Heart right ventricle (tissue), 16 donors: ENCODE measurements at places on chromosomes 4 and X. TPM values are rescaled to one million over a fixed set of nuclear protein-coding genes. Genes with fewer than 3 reads are reported as not detected.

DNA sequence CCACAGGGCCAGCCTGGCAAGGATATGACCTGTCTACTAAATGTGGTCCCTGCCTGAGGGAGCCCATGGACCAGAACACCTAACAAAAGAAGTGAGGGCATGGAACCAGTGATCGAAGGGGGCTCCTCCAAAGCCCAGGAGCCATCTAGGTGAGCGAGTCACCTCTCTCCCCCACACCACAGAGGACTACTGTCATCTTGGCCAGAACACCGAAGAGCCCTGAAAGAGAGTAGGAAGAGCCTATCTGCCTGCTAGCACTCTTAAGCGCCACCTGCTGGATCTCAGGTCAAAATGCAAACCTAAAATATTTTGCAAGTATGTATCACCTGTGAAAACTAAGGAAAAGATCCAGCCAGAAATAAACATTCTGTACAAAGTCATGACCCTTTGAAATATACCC lies 137.9 kb upstream of the ZXDB start:
- DNase-seq: no peak
- H3K4me1 ChIP-seq: no peaks in the 10 kb centered on the region
- H3K27me3 ChIP-seq: no peaks in the 10 kb centered on the region
- no peak overlapping the region for H3K4me3 ChIP-seq

GRCh38 chr4:76087007-76087769 lies 12.7 kb downstream of the ART3 start:
- no peaks in the 10 kb centered on the region for H3K27me3 ChIP-seq
- peak overlapping the region; percentile 38 for H3K4me3 ChIP-seq
- no peak overlapping the region for H3K27ac ChIP-seq

- DNase-seq: no peak
- H3K27ac ChIP-seq: no peak overlapping the region
- no peak overlapping the region for H3K4me3 ChIP-seq
Measured at GRCh38 chr4:52822583-52822971, 39.5 kb upstream of the RASL11B start.

DNA sequence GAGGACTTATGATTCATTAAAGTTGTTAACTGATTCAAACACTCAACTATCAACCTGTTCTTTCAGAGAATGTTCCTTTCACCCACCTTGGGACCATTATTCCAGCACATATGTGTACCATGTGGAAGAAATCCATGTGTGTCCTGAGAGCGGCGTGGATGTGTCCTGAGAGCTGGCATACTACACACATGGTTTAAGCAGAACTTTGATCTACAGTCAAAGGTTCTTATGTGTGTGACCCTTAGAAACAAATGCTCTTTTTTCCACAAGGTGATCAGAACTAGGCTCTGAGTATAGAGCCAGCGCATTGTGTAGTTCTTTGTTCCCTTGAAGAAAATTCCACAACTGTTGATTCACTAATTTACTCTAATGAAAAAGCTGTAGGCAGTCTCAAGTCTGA lies 332.0 kb downstream of the NR3C2 start:
- peaks cover 9% of the 10 kb centered on the region for H3K36me3 ChIP-seq
- no peak for DNase-seq
- no peak overlapping the region for H3K4me3 ChIP-seq

Gene ANOS1
- 4.5 TPM for total RNA-seq

Gene NMU
- total RNA-seq: not detected
